Stimulated activated CD4-positive, alpha-beta T cell treated with anti-CD3 and anti-CD28 coated beads, Interleukin-12 subunit alpha, Interleukin-12 subunit beta, amount 100 ng/mL, for 48 hours (primary cell): ENCODE measurements at places on chromosomes 2 and 18.

DNA sequence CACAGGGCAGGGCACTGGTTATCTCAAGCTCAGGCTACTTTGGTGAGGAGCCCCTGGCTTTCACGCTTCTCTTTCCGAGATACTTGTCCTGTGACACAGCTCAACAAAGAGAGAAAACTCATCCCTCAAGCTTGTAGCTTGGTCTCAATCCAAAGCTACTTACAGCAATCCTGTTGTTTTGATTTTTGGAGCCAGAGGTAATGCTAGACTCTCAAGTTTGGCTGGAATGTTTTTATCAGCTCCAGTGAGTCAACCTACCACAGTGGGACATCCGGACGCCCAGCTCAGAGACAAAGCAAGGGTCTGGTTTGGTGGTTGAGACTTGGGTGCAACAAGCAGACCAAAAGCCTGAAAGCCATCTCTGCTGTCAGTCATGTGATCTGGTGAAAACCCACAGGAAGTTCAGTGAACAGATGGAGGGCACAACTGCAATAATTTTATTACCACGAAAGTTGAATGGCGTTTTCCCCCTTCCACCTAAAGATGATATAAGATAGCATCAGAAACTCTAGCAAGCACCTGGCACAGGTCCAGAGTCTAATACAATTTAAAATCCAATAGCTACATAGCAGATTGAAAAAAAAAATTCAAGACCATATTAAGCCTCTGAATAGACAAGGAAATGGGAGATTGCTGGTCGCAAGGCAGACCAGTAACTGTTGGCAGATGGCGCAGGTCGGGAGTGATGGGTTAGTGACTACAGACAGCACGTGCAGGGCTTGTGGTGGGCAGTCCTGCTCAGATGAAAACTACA lies 102.3 kb upstream of the SMAD7 start:
- DNase-seq = no peak

DNA sequence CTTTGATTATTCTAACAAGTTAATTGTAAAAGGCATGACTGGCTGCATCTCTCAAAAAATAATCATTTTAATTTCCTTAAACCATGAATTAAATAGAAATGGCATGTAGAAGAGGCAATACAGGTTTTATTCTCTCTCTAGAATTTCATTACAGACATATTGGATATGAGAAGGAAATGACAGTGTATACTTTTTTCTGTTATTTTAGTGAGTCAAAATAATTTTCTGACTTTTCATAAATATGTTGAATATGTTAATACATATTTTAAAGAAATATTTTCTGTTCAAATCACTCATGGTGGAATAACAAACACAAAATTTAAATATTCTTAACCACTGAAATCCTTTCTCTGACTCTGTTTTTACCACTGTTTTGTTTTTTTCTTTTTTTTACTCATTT lies 510.4 kb downstream of the LRP1B start:
- no peak for DNase-seq

GRCh38 chr2:204796581-204796980 lies 251.3 kb downstream of the PARD3B start:
- no peak for DNase-seq

DNA sequence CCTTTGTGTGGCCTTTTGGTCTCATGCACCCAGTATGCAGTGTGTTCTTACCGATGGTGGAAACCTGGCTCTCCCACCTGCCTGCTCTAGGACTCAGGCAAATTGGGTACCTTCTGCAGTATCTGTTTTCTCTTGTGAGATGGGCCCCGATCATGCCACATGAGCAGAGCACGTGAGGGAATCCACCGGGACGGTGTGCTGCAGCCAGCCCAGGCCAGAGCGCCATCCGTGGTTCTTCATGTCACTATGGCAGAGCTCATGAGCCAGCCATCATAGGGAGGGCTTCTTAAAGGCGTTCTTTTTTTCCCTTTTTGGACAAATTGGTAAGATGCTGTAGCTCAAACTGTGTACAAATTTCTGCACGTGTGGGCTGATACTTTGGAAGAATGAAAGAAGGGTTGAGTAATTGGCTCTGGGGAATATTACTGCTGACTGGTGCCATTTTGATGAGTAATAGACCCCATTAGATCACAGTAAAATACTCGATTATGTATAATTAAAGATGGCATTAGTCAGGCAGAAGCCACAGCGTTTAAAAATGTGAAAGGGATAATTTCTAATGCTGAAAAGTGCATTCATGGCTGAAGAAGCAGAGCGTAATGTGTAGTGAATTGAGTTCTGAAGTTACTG lies 19.2 kb downstream of the SH3RF3 start:
- DNase-seq = no peak

DNA sequence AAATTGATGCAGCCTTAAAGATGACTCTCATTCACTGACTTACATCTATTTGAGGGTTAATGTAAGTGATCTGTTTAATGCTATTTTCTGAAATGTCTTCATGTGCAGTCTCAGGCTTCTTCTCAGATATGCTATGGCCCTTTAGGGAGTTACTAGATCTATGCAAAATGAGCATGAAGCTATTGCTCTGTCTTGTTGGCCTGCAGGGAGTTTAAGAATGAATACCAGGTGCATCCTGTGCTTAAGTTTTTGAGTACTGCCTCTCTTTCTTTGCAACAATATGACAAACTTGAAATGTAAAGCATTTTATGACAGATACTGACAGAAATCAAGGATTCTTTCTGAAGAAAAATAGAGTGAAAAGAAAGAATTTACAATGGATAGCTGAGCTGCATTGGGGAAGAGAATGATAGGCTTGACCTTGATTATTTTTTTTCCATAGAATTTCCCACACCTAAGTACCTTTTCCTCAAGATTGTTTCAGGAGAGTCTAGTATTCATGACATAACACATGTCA lies 1058.3 kb upstream of the TMEFF2 start:
- DNase-seq = no peak

DNA sequence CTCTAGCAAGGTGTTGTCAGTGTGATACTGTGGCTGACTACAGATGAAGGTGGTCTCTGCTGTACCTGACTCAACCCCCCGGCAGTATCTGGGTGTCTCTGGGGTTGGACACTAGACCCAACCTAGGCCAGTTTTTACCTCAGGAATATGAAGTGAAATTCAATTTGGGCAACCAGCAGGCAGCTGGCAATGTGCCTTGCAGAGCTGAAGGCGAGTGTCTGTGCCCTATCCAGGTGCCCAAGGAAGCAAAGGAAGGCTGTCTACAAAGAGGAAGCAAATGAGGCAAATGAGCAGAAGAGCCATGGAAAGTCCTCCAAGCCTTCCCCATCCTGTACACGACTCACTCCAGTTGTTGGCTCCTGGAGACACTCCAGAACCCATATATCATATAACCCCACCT lies 264.6 kb upstream of the AGAP1 start:
- DNase-seq = no peak

DNA sequence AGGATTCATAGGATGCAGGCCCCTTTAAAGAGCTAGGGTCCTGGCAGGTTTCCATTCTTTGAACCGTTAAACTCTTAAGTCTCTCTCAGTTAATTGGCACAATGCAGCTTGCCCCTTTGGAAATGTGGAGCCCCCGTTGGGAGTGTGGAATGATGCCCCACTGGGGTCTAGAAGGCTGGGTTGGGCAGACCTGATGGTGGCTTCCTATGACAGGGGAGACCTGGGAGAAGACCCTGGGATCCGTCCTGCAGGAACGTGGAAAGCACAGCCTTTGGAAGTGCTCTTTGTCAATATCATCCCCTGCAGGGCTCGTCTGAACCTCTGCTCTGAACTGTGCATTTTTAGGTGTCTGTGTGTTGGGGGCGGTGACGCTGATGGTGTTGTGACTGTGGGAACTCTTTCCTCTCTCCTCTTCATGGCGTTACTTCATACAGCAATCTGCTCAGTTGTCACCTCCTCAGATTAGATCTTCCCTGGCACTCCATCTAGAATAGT lies 190.6 kb downstream of the MYCN start:
- no peak for DNase-seq

GRCh38 chr2:183532514-183532913 lies 408.3 kb downstream of the NUP35 start:
- DNase-seq = no peak

DNA sequence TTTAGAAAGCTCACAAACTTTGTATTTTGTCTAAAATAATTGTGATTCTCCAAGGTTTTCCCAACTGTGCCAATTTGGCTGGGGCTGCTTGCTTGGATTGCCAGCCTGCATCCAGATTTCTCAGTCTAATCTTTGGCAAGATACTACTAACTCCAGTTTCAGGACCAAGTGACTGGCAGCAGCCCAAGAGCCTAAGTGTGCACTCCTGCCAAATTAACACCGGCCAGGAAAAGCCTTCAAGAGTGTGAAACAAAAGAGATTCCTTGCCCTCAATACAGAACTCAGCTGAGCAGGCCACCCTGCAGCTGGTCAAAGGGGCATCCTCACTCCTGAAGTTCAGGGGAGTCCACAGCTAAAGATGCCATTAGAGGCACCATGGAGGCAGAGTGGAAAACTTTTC lies 589.0 kb upstream of the ACVR2A start:
- DNase-seq = no peak

DNA sequence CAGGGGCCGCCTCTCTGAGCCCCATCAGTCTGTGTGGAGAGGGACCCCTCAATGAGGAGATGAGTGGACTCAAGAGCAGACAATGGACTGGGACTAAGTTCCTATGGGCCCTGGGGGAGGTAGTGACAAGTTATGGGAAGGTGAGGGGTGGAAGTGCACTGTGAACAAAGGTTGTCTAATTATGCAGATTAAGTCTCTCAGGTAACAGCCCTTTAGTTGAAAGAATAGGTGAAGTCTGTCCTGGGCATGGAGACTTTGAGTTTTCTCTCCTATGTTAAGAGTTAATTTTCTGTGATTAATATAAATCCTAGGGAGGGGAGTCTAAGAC lies 243.8 kb downstream of the FAM210A start:
- no peak for DNase-seq

DNA sequence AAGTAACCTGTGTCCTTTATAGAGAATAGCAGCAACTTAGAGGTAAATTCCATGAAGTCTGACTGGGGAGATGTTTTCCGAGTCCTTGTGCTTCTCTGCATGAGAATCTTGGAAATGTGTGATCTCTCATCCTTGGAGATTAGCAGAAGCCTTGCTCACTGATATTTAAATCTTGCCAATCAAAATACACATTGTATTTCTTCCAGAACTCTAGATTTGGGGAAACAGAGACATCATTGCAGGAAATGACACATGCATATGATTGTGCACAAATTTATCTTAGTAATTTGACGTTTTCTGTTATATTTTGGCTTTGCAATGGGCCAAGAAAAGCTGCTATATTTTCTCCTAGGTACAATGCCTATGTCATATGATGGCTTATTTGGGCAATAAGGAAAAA lies 182.6 kb downstream of the ZNF804A start:
- no peak for DNase-seq

DNA sequence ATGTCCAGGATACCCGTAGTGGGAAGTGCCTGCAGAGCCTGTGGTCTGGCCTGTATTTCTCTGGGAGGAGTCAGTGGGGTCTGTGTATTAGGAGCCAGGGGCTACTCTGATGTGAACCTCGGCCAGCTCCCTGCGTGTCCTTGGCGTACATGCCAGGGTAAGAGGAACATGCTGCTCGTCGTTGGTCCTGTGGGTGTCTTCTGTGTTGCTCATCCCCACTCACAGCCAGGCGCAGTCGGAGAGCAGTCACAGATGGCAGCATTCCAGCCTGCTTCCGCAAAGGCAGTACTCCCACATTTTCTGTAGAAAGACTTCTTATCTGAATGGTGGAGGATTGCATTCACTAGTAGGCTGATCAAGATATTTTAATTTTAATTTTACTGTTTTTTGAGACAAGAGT lies 84.9 kb downstream of the DGKD start:
- DNase-seq = no peak

DNA sequence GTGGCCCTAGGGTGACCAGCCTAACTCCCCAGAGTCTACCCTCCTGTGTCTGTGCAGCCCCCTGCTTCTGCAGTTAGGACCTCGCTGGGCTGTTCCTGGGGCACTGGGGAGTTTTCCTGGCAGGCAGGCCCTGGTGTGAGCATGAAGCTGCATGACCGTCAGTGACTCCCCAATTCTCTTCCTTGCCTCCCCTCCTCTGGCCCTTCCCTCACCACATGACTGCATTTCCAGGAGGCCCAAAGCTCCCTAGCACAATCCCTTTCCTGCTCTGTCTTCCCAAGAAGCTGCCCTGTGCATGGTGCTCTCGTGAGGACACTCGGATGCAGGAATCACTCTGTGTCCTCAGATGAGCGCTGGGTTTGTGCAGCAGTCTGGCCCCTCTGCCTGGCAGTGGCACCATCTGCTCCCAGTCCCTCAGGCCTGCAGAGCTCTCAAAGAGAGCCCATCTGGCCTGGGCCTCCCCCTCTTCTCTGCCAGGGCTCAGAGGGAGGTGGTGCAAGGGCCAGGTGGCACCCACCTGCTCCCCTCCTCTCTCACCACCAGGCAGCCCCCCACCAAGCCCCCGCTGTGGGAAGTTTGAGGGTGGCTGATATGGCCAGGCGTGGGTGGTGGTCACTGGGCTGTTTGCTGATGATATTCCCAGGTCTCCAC lies 125.6 kb upstream of the HS6ST1 start:
- no peak for DNase-seq

GRCh38 chr18:41745166-41746049 lies 209.6 kb upstream of the PIK3C3 start:
- no peak for DNase-seq

GRCh38 chr18:55918444-55918843 lies 330.5 kb upstream of the TCF4 start:
- no peak for DNase-seq

- no peak for DNase-seq
These were observed at the start of gene TFCP2L1 for GRCh38 chr2:121284463-121285449. Gene TFCP2L1, minus strand, starts transcription at chr2:121285202. Its CDS starts 93 bp downstream, at chr2:121285109.

GRCh38 chr2:14867853-14868252 lies 235.3 kb downstream of the LRATD1 start:
- DNase-seq = no peak

- no peak for DNase-seq
These were observed 357.6 kb upstream of the SETBP1 start for GRCh38 chr18:44323125-44323524.

- no peak for DNase-seq
These were observed 53.6 kb downstream of the GALNT1 start for GRCh38 chr18:35635170-35635569.

DNA sequence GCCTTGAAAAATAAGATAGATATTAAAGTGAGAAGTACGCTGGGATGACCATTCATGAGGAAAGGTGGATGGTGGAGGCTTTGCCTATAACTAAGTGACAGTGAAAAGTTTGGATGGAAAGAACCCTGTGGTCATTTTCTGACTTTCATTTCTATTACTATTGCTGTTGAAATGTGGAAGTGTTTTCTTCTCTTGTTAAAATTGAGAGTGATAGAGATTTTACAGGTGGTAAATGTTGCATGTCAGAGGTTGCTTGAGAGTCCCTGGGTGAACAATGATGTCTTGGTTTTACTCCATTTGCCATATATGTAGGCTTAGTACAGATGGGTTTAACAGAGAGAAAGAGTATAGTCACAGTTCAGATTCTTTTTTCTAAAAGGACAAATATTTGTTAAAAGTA lies 18.4 kb downstream of the NCOA1 start:
- no peak for DNase-seq

DNA sequence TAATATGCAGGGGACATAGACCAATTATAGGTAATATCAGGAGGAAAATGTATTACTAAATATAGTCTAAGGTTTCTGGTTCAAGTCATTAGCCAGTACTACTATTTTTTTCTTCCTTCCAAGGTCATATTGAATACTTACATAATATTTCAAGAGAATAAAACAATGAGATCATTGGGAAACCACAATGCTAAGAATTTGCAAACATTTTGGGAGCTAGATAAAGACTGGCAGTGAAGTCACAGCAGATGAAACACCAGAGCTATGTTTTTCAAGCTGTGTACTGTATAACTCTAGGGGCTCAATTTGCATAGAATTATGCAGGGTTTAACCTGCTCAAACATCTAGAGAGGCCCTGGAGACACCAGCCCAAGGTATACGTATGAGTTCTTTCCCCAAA lies 80.5 kb upstream of the KCNH7 start:
- DNase-seq = no peak

GRCh38 chr2:217853301-217853881 lies 149.4 kb downstream of the TNS1 start:
- DNase-seq = no peak
